ENCODE measurements at places on chromosomes 7 and 10. TPM values are rescaled to one million over a fixed set of nuclear protein-coding genes. Genes with fewer than 3 reads are reported as not detected.

Gene AMPH
- 13.4 TPM for total RNA-seq

- DNase-seq: no peak
Observed at GRCh38 chr10:3076138-3076537, 8.8 kb downstream of the PFKP start.

- no peak for DNase-seq
Observed at GRCh38 chr7:106520962-106521514, 139.9 kb downstream of the CCDC71L start.

- peak; percentile 46 for DNase-seq
Observed at GRCh38 chr10:111211706-111212105, 134.9 kb downstream of the ADRA2A start.

Gene NUTM2E
- not detected for total RNA-seq

Gene WDFY4
- total RNA-seq: not detected

Gene TRIM50
- total RNA-seq: not detected

GRCh38 chr10:124090601-124091209, 2.7 kb downstream of the CHST15 start:
- DNase-seq: no peak

Gene SPACDR
- total RNA-seq: 0.60 TPM

Gene MSMB
- total RNA-seq: not detected

Gene CHAT
- total RNA-seq: not detected

DNA sequence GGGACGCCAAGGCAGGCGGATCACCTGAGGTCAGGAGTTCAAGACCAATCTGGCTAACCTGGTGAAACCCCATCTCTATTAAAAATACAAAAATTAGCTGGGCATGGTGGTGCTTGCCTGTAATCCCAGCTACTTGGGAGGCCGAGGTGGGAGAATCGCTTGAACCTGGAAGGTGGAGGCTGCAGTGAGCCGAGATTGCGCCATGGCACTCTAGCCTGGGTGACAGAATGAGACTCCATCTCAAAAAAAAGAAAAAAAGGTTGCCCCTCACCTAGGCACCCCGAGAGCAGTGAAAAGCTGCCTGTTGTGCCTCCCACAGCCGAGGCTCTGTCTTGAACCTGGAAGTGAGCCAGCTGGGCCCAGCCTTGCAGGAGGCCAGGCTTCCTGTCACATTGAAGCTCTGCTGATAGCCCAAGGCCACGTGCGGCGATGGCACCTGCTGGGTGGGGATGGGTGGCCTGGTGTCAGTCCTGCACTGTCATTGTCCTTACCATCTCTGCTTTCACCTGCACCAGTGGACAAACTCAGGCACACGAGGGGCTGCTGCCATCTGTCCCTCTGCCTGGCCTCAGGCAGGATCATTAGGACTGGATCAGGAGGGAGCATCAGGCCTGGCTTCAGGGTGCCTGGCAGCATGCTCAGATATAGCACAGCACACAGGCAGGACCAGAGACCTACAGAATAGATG, 37.8 kb downstream of the DNAJB12 start:
- DNase-seq: no peak

- no peak for DNase-seq
Observed at GRCh38 chr7:116551692-116552091, 26.9 kb downstream of the CAV1 start.

DNA sequence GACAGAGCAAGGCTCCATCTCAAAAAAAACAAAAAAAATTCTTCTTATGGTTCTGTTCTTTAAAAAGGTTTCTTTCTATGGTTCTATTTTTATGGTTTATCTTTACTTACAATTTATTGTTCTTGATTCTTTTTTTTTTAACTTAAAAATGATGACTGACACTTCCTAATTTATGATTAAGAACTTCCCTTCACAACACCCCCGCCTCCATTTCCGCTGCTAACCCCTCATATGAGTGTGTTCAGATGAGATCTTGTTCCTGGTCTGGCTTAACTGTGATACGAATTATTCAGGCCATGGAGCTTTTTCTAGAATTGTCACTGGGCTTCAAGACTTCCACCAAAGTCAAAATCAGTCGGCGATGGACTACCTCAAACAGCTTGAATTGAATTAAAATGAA, 33.9 kb downstream of the PTER start:
- DNase-seq: no peak

Gene WASHC2A
- 27.1 TPM for total RNA-seq

DNA sequence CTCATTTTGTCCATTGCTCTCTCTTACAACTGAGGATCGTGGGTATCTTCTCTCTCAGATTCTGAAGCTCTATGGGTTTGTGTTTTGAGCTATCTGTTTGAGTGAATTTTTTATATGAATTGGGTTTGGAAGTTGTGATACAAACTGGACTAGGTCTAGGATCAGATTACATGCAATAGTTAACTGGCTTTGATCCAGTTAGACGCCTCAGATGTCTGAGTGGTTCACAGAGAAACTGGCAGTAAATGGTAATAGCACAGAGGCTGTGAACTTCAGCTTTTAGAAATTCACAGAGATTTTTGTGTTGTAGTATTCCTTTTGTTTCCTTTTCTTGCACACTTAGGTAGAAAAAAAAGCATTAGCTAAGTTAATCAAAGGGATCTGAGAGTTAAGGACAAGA, 12.7 kb upstream of the DNMBP start:
- DNase-seq: no peak

DNA sequence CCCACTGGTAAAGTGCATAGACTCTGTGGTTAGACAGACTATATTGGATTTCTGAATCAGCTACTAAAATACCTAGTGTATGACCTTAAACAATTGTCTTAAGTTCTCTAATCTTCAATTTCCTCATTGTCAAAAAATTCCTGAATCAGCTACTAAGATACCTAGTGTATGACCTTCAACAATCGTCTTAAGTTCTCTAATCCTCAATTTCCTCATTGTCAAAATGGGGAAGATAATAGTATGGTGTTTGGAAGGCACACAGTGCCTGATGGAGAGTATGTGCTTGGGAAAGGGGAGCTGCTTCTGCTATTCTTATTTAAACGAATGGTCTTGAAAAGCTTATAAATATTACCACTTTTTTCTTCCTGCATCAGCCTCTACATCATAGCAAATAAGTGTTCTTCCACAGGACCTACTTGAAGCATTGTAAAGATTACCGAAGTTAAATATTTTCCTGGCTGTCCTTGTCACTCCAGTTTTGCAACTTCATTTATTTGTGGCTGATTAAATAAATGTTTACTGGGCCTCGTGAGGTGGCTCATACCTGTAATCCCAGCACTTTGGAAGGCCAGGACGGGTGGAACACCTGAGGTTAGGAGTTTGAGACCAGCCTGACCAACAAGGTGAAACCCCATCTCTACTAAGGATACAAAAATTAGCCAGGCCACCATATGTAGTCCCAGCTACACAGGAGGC, 64.4 kb upstream of the ITGA8 start:
- no peak for DNase-seq

DNA sequence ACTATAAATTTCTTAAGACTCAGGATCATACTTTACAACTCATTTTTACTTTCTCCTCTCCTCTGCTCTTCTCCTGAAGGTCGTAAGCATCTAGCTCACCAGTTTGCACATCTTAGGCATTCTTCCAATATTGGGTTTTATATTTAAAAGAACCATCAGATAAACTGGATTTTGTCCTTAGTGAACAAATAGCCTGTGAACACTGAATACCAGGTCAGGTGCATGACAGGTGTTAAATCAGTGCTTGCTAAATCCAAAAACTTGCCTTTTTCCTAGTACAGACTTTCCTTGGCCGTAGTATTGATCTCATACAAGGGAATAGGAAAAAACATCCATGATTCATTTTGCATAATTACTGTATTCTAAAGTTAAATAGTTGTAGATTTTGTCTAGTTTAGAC, 53.0 kb downstream of the ARMC3 start:
- no peak for DNase-seq

GRCh38 chr7:67705850-67706249, 709.2 kb downstream of the TYW1 start:
- DNase-seq: no peak

Data from A172 (cell line).